ENCODE measurements at places on chromosomes 2 and 18.
A peak's percentile ranks its signal among the peaks of the same experiment; 100 is the strongest.

GRCh38 chr2:230890646-230891045 lies 25.9 kb downstream of the ITM2C start:
- DNase-seq = no peak

DNA sequence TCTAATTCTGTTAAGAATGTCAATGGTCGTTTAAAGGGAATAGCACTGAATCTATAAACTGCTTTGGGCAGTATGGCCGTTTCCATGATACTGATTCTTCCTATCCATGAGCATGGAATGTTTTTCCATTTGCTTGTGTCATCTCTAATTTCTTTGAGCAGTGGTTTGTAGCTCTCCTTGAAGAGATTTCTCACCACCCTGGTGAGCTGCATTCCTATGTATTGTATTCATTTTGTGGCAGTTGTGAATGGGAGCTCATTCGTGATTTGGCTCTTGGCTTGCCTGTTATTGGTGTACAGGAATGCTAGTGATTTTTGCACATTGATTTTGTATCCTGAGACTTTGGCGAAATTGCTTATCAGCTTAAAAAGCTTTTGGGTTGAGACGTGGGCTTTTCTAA lies 38.3 kb upstream of the WDR75 start:
- DNase-seq = no peak

GRCh38 chr18:69358212-69358895 lies 42.3 kb upstream of the DOK6 start:
- no peak for DNase-seq

- no peak for DNase-seq
These were observed 7.8 kb upstream of the NARS1 start for GRCh38 chr18:57629422-57629821.

- no peak for DNase-seq
These were observed 66.1 kb downstream of the NPAS2 start for GRCh38 chr2:100886085-100886484.

DNA sequence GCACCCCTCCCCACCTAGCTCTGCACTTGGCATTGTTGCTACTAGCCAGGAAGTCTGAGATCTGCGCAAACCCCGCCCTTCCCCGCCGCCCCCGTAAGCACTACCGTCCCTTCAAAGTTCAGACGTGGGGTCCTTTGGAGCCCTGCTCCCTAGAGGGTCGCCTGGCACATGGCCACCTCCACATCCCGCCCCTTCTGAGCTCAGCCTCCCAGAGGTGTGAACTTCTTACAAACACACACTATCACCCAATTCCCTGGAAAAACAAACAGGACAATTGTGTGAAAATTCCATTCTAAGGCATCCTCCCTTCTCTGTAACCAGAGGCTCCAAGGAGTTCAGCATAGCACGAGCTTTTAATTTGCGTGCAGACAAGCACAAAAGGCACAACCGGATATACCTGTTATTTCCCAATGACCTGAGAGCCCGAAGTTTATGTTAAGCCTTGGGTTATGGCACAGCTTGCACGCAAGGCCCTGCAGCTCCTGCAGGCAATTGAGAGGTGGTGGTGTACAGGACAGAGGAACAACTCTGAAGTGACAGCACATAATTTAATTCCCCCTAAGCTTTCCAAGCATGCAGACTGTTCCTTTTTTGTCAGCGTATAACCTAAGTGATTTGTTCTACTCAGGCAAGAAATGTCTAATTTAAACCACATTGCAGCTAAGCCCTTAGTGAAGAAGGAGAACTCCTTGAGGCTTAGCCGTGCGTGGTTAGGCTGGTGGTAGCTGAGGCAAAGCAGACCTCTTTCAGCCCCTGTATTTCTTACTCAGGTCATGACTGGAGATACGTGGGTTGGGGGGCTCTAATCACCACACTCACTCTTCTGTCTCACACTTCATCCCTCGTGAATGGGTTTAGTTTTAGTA lies 20.3 kb upstream of the CYP1B1 start:
- no peak for DNase-seq

- no peak for DNase-seq
These were observed 42.4 kb upstream of the NABP1 start for GRCh38 chr2:191635333-191636234.

DNA sequence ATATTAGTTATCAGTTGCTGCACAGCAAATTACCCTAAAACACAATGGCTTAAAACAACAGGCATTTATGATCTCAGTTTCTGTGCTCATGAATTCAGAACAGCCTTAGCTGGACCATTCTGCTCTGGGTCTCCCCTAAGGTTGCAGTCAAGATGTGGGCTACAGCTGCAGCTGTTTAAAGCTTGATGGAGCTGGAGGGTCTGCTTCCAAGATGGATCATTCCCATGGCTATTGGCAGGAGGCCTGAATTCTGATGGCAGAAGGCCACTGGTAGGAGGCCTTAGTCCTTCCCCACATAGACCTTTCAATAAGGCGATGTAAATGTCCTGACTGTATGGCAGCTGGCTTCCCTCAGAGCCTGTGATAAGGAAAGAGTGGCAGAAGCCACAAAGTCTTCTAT lies 118.6 kb upstream of the SERPINE2 start:
- DNase-seq = no peak

- DNase-seq = peak; percentile 78
These were observed 265.3 kb downstream of the SETBP1 start for GRCh38 chr18:44945888-44946401.
